ENCODE measurements at places on chromosomes 16 and 17. TPM values are rescaled to one million over a fixed set of nuclear protein-coding genes. Genes with fewer than 3 reads are reported as not detected.

DNA sequence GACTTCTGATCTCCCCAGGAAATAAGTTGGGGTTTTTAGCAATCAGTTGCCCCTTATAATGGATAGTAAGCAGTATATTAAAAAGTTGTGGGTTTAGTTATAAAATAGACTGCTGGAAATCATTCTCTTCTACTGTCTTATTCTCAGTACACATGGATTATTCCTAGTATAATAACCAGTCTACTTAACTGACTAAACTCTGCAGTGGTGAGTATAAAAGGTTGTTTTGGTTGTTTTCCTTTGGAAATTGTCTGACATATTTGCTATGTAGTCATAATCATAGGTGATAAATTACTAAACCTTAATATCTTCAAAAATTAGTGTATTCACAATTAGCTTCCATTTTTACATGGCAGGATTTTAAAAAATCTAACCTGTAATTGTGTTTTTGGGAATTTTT lies 31.4 kb downstream of the CTCF start:
- no peak for DNase-seq
- H3K4me1 ChIP-seq, result peaks cover 13% of the 10 kb centered on the region
- no peak overlapping the region for H3K27ac ChIP-seq
- peaks cover 13% of the 10 kb centered on the region for H3K36me3 ChIP-seq
- no peaks in the 10 kb centered on the region for H3K27me3 ChIP-seq

GRCh38 chr17:81520021-81520901 lies 7.7 kb upstream of the ACTG1 start:
- peak; percentile 49 for DNase-seq
- H3K4me1 ChIP-seq, result peaks cover 44% of the 10 kb centered on the region
- no peak overlapping the region for H3K27ac ChIP-seq
- no peak overlapping the region for H3K4me3 ChIP-seq
- H3K36me3 ChIP-seq, result no peaks in the 10 kb centered on the region

- peaks cover 72% of the 10 kb centered on the region for H3K4me1 ChIP-seq
- no peaks in the 10 kb centered on the region for H3K27me3 ChIP-seq
- peaks cover 16% of the 10 kb centered on the region for H3K36me3 ChIP-seq
- H3K27ac ChIP-seq, result peak overlapping the region; percentile 96
Measured at GRCh38 chr16:87854053-87854906, 15.0 kb downstream of the SLC7A5 start.

GRCh38 chr16:48323783-48324775 lies 61.1 kb downstream of the SIAH1 start:
- peaks cover 2% of the 10 kb centered on the region for H3K36me3 ChIP-seq
- H3K4me3 ChIP-seq, result no peak overlapping the region
- peaks cover 25% of the 10 kb centered on the region for H3K4me1 ChIP-seq
- no peak for DNase-seq
- H3K27me3 ChIP-seq, result no peaks in the 10 kb centered on the region
- no peak overlapping the region for H3K27ac ChIP-seq

- no peak overlapping the region for H3K27ac ChIP-seq
- no peaks in the 10 kb centered on the region for H3K36me3 ChIP-seq
- H3K4me1 ChIP-seq, result peaks cover 6% of the 10 kb centered on the region
- H3K27me3 ChIP-seq, result no peaks in the 10 kb centered on the region
Measured at GRCh38 chr17:44969144-44969780, 1.2 kb upstream of the C1QL1 start.

DNA sequence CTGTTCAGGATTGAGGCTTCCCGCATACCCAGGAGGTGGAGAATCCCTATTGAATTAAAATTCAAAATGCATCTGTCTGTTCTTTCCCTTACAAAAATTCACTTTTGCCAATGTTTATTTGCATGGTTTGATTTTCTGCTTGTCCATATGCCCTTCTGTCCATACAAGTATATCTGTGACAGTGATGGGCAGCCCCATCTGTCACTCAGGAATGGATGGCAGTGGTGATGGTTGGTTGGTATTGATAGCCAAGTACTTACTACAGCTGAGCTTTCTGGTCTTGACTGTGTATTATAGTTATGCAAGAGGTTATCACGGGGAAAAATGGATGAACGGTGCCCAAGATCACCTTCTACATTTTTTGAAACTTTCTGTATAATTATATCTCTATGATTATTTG lies 171.0 kb downstream of the RBFOX1 start:
- H3K4me3 ChIP-seq, result peak overlapping the region; percentile 43
- peak overlapping the region; percentile 87 for H3K27ac ChIP-seq
- no peaks in the 10 kb centered on the region for H3K36me3 ChIP-seq
- no peak for DNase-seq

DNA sequence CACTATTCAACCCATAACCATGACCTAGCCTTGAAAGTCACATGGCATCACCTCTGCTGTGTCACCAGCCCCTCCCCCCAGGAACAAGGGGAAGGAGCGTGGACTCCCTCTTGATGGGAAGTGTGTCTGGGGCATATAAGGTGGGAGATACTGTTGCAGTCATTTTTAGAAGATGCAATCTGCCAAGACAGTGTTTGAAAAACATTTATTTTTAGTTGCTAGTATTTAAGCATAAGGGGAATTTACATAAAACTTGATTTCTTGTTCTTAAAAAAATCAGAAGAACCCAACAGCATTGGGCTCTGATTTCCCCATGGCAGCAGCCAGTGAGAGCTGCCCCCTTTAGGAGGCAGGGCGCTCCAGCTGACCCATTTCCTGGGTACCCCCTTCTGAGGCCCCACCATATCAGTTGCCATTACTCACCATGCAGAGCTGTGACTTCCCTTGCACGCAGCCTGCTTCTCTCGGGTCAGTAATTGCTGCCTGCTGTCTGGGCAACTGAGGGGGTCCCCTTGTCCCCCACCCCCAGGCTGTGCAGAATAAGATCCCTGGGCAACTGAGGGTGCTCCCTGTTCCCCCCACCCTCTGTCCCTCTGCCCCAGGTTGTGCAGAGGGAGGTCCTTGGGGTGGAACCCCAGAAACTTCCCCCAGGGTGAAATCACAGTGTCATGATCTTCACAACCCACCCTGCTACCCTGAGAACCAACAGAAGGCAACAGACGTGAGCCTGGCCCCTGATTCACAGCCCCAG lies 11.8 kb upstream of the CDC42EP4 start:
- H3K27me3 ChIP-seq, result peaks cover 2% of the 10 kb centered on the region
- H3K4me1 ChIP-seq, result peaks cover 2% of the 10 kb centered on the region

DNA sequence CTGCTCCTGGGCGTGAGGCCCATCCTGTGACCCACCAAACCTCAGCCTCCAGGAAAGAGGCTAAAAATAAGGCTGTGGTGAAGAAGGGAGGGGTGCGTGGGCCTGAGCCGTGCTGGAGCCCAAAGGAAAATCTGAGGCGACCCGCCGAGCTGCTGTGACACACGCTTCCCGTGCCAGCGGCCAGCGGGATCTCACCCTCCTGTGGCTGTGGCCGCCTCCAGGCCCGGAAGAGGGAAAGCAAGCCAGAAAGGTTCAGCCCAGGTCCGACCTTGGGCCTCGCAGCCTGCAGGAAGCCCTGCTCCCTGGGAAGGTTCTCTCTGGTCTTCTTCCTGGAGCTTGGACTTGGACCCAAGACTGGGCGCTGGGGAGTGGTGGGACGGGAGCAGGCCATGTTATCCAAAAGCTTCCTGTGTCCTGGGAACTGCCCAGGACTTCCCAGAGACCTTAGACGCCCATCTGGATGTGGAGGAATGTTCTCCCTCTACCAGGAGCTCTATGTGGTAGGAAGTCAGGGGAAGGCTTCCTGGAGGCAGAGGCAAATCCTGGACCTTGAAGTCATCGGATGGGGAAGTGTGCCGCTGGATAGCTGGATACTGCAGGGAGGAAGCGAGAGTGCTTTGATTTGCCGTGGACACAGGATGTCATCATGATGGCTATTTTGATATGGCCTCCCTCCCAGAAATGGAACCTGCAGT lies 11.4 kb downstream of the SPNS2 start:
- DNase-seq, result peak; percentile 71
- H3K36me3 ChIP-seq, result no peaks in the 10 kb centered on the region
- H3K4me1 ChIP-seq, result peaks cover 7% of the 10 kb centered on the region
- H3K27ac ChIP-seq, result peak overlapping the region; percentile 4
- no peak overlapping the region for H3K4me3 ChIP-seq

- peaks cover 27% of the 10 kb centered on the region for H3K4me1 ChIP-seq
- H3K27ac ChIP-seq, result peak overlapping the region; percentile 94
- no peaks in the 10 kb centered on the region for H3K36me3 ChIP-seq
- DNase-seq, result no peak
Measured at GRCh38 chr17:47189732-47190237, 690 bp upstream of the CDC27 start.

- H3K27ac ChIP-seq, result no peak overlapping the region
- no peak overlapping the region for H3K4me3 ChIP-seq
- no peaks in the 10 kb centered on the region for H3K4me1 ChIP-seq
- DNase-seq, result no peak
- H3K36me3 ChIP-seq, result no peaks in the 10 kb centered on the region
Measured at GRCh38 chr17:33561569-33562334, 268.7 kb upstream of the ASIC2 start.

DNA sequence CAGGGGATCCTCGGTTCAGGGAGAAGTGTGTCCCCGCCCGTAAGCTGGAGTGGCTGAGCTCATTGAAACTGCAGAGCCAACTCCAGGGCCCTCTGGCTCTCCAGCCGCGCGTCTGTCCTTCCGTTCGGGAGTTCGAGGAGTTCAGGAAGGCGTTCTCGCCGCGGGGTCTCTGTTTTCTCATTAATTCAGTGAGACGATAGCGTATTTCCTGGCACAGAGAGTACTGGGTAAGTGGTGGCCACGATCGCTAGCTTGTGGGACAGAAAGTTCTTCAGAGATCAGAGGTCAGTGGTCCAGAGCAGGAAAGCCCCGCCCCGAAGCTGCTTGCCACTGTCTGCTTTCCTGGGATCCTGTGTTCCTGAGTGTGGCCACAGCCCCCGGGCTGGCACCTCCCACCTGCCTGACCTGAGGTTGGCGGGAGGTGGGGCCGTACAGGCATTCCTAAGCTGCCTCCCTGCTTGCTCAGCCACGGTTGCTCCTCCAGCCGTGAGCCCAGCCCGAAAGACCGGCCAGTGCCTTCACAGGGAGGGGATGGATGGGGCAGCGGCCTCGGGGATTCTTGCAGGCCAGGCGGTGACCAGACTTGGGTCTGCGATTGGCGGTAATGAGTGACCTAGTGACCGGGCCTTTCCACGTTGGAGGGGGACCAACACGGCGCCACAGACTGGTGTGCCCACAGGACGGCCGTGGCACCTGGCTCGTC lies 8.9 kb downstream of the BAIAP2 start:
- H3K27ac ChIP-seq, result peak overlapping the region; percentile 48
- no peak overlapping the region for H3K4me3 ChIP-seq
- no peaks in the 10 kb centered on the region for H3K27me3 ChIP-seq
- DNase-seq, result no peak
- H3K36me3 ChIP-seq, result no peaks in the 10 kb centered on the region

GRCh38 chr16:57632568-57632967 lies 4.1 kb downstream of the ADGRG1 start:
- H3K4me1 ChIP-seq, result peaks cover 6% of the 10 kb centered on the region
- DNase-seq, result no peak
- no peak overlapping the region for H3K27ac ChIP-seq
- H3K4me3 ChIP-seq, result no peak overlapping the region

DNA sequence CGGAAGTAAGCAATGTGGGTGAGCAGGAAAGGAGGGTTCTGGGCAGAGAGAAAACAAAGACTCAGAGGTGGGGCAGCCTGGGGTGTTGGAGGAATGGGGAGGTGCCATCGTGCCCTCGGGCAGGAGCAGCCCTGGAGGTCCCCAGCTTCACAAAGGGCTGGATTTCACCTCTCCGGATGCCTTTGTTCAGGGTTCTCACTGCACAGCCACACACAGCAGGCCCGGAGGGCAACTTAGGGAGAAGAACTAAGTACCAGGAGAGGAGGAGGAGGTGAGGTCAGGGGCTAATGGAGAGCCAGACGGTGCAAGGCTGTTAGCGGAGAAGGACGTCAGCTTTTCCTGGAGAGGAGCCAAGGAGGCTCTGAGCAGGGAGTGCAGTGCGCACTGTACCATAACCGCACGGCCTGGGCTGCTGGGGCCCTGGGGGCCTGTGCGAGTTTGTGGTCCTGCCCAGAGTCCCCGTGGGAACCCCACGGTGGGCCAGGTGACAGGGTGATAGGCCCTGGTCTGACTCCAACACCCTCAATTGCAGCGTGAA lies 9.3 kb downstream of the ARRB2 start:
- no peaks in the 10 kb centered on the region for H3K27me3 ChIP-seq
- H3K4me3 ChIP-seq, result no peak overlapping the region
- no peaks in the 10 kb centered on the region for H3K36me3 ChIP-seq
- H3K27ac ChIP-seq, result no peak overlapping the region
- no peaks in the 10 kb centered on the region for H3K4me1 ChIP-seq

- H3K27me3 ChIP-seq, result no peaks in the 10 kb centered on the region
- peak overlapping the region; percentile 92 for H3K27ac ChIP-seq
- H3K36me3 ChIP-seq, result peaks cover 24% of the 10 kb centered on the region
- H3K4me1 ChIP-seq, result peaks cover 16% of the 10 kb centered on the region
- DNase-seq, result peak; percentile 46
Measured at GRCh38 chr17:28716740-28717577, 709 bp downstream of the RAB34 start.

- no peak overlapping the region for H3K4me3 ChIP-seq
- no peaks in the 10 kb centered on the region for H3K27me3 ChIP-seq
- no peaks in the 10 kb centered on the region for H3K36me3 ChIP-seq
- no peak for DNase-seq
- peaks cover 8% of the 10 kb centered on the region for H3K4me1 ChIP-seq
Measured at GRCh38 chr17:66580956-66581391, 253.9 kb upstream of the CACNG5 start.

DNA sequence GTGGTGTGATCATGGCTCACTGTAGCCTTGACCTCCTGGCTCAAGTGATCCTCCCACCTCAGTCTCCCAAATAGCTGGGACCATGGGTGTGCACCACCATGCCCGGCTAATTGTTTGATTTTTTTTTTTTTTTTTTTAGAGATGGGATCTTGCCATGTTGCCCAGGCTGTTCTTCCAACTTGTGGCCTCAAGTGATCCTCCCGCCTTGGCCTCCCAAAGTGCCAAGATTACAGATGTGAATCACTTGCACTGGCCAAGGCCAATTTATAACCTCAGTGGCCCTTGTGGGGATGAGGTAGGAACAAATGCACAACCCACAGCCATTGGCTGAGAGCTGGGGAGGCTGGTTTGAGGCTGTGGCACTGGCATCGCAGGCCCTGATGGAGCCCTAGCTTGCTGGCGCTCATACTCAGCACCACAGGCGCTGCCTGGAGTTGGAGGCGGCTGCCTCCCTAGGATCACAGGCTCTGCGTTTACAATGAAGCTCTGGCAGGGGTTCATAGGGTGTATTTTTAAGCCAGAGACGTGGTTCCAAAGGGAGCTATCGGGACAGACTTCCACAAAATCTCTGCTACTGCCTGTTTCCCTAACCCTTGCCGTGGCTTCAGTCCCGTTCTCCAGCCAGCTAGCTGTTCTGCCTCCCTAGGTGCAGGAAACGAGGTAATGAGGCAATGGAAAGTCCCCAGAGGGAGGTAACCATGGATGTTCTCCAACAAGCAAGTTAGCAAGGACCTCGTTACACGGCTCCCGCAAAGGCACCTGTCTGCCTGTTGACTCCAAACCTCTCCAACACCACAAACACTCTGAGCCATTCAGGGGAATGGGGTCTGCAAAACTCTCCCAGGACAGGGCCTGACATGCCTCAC lies 2.9 kb downstream of the ABCA3 start:
- H3K27me3 ChIP-seq, result no peaks in the 10 kb centered on the region
- H3K4me1 ChIP-seq, result peaks cover 10% of the 10 kb centered on the region
- no peak overlapping the region for H3K4me3 ChIP-seq

The PNMT gene
- total RNA-seq, result 8.6 TPM

The USH1G gene
- total RNA-seq, result not detected

The RRN3 gene
- total RNA-seq, result 30.8 TPM

The TK1 gene
- total RNA-seq, result 0.68 TPM

The CCL4L2 gene
- total RNA-seq, result not detected

The SEPTIN1 gene
- 0.71 TPM for total RNA-seq

The CEMP1 gene
- total RNA-seq, result 0.22 TPM

Data from psoas muscle (tissue), 8 donors.